ENCODE measurements at places on chromosomes 2 and 18.

- no peak for DNase-seq
Measured at GRCh38 chr2:10650761-10651160, 39.0 kb downstream of the NOL10 start.

- DNase-seq = no peak
Measured at GRCh38 chr2:70643715-70644114, 90.1 kb upstream of the TGFA start.

GRCh38 chr18:26621161-26622026 lies 73.0 kb upstream of the KCTD1 start:
- no peak for DNase-seq

- no peak for DNase-seq
Measured at GRCh38 chr2:37604716-37605115, 66.7 kb downstream of the CDC42EP3 start.

GRCh38 chr2:185187421-185187820 lies 551.2 kb upstream of the FSIP2 start:
- no peak for DNase-seq

DNA sequence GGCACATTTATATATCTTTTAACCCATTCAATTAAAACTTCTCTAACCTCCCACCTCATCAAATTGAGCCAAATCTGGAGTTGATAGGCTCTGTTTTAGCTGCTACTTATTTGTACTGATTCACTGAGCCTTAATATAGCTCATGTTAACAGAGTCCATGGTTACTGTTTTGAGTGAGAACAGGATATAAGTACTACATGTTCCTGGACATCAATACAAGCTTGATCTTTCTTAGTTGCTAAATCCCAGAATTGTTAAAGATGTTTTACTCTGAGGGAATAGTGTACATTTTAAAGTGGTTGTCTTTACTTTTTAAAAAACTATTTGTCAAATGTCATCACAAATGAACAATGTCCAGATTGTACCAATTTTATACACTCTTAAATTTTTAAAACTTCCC lies 157.7 kb downstream of the RPRM start:
- no peak for DNase-seq

DNA sequence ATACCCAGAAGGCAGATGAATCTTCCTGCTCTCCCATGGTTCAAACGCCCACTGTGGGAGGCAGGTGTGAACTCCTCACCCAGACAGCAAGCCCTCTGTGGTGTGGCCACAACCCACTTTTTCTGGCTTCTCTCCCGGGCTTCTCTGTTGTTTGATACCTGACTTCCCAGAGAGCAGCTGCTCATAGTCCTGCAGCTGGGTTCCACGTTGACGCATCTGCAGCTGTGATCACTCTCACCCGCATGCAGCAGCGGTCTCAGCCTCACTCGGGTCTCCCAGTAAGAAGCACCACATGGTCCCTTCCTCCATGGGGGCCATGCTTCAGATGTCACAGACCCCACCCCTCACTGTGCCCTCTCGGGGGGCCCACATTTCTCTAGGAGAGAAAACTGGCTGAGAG lies 3.5 kb downstream of the ASPRV1 start:
- DNase-seq = no peak

GRCh38 chr2:226721541-226721940 lies 78.1 kb downstream of the IRS1 start:
- DNase-seq = peak; percentile 40

DNA sequence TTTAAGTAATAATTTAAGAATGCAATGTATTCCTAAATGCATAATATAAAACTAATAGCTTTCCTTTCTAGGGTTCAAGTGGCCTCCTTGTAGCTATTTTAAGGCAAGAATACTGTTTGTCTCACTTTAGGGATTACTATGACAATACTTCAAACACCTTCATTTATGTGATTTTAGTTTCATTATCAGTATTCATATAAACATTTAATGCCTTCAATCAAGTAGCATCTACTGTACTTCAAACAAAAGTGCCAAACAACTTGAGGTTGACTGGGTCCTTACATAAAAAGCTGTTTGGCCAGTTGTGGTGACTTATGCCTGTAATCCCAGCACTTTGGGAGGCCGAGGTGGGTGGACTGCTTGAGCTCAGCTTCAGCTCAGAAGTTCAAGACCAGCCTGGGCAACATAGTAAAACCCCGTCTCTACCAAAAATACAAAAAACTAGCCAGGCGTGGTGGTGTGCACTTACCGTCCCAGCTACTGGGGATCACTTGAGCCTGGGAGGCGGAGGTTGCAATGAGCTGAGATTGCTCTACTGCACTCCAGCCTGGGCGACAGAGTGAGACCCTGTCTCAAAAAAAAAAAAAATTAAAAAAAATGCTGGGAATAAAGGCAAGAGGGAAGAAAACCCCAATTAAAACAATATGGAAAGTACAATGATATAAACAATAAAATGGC lies 9.3 kb downstream of the MEX3C start:
- DNase-seq = no peak

- DNase-seq = peak; percentile 85
Measured at GRCh38 chr18:72174972-72175649, 369.0 kb downstream of the CBLN2 start.

GRCh38 chr18:9058406-9058805 lies 44.1 kb upstream of the NDUFV2 start:
- DNase-seq = no peak

DNA sequence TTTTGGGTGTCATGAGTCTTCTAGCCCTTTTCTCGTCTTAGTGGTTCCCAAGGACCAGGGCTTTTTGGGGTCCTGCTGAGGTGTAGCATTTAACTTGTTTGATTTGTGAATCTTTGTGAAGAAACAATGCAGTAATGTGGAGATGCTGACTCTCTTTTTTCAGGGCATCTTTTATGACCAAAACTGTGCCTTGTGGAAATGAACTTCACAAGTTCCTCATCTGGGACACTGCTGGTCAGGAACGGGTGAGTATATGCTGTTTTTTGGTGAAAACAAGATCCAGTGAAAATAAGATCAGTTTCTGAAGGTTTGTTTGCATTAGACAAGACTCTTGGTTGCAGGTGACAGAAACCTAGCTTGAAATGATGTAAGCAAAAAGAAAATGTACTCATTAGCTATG lies 83.9 kb downstream of the RAB31 start:
- DNase-seq = no peak

DNA sequence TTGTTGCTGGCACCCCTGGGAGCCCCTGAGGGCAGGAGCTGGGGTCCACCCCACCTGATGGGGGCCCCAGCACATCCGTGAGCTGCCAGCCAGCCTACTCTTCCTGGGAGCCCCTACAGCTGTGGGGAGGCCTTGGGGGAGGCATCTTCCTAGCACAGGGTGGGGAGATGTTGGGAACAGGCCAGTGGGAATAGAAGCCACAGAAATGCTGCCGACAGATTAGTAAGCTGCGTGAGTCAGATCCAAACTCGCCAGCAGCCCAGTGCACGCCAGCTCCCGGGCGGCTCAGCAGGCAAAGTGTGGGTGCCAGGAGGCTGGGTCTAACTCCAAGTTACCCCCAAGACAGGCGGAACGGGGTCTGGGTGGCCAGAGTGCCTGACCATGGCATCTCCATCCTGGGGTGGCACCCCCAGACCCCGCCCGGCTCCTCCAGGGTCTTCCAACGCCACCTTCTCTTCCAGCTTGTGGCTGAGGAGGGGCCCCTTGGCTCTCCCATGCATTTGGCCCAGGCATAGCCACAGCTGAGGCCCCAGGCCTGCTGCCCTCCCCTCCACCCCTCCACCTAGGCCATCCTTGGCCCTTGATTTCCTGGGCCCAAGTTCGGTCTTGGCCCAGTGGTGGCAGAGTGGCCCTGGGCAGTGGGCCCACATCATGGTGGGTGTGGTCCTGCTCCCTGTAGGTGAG lies 15.3 kb downstream of the CROCC2 start:
- DNase-seq = peak; percentile 87

GRCh38 chr18:32095192-32095899 lies 3.7 kb downstream of the RNF138 start:
- DNase-seq = no peak

- no peak for DNase-seq
Measured at GRCh38 chr2:36246320-36246990, 109.1 kb upstream of the CRIM1 start.

- DNase-seq = no peak
Measured at GRCh38 chr2:232485757-232486557, 1.7 kb downstream of the ECEL1 start.

DNA sequence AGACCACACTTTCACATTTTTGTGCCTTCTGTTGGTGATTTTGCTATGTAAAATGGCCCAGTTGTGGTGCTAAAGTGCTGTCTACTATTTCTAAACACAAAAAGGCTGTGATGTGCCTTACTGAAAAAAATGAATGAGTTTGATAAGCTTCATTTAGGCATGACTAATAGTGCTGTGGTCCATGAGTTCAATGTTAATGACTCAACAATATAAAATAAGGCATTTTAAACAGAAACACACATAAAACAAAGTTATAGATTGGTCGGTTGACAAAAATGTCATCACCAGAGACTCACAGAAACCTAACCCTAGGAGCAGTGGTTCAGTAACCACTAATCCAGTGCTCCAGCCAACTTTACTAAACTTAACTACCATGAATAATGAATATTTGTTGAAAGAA lies 160.0 kb downstream of the DNAH6 start:
- peak; percentile 34 for DNase-seq

GRCh38 chr2:147204102-147204501 lies 640.7 kb upstream of the ACVR2A start:
- peak; percentile 36 for DNase-seq

- no peak for DNase-seq
Measured at GRCh38 chr2:143399631-143400069, 270.4 kb downstream of the ARHGAP15 start.

DNA sequence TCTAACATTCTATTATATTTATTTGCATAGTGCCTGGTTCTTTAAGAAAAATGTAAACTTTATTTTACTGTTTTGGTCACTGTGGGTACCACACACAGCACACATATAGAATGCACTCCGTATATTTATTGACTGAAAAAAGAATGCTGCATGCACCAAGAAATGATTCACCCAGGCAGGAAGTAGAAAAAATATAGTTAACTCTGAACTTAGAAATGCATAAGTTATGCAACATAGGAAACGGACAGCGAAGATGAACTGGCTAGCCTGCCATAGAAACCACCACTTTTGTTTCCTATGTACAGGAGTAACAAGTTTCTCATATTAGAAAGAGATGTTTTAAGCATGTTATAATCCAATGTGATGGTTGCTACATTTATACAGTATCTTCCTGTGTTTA lies 635.8 kb downstream of the DSC3 start:
- DNase-seq = no peak

DNA sequence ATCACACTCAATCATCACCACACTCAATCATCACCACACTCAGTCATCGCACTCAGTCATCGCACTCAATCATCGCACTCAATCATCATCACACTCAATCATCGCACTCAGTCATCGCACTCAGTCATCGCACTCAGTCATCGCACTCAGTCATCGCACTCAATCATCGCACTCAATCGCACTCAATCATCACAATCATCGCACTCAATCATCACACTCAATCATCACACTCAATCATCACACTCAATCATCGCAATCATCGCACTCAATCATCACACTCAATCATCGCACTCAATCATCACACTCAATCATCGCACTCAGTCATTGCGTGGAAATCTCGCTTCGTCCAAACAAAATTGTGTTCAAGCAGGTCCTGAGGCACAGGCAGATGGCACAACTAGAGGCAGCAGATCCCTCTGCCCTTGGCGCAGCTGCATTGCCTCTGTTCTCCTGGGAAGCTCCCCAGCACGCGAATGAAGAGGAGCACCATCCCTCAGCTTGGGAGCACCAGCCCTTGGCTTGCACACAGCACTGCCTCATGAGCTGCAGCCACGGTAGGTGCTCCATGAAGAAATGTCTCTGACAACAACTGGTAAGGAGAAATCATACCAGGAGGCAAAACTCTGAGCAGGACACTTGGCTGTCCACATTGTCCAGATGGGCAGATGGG lies 108.1 kb downstream of the EIPR1 start:
- DNase-seq = no peak

DNA sequence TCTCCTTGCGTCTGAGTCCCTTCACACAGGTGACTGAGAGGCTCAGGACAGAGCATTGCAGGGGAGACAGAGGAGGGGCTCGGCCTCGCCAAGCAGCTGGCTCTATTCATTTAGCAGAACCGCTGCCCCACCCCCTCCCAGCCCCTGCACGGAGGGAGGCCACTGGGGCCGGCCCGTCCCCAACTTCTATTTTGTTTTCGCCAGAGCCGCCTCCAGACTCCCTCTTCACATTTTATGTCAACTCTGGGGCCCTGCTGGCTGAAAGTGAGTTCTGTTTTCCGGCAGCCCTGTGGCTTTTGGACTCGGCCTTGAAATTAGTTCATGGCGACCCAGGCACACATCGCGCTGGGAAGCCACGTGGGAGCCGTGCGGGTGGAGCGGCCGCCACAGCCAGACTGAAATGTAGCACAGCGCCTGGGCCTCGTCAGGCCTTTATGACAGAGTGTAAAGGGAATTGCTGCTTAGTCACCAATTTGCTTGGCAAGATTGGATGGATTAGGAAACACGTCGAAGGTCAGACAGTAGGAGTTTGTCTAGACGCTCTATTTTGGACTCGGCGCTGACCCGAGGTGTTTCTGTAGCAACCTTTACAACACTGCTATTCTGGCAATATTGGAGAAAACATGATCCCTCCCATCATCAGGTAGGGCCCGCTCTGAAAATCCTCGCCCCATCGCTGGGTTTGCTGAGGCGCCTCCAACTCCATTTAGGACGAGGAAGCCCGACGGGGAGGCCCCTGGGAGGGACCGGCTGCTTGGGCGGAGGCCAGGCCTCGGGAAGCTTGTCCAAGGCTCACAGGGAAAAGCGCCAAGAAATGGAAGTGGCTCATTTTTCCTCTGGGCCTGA lies 90.7 kb upstream of the CTDP1 start:
- DNase-seq = peak; percentile 80

DNA sequence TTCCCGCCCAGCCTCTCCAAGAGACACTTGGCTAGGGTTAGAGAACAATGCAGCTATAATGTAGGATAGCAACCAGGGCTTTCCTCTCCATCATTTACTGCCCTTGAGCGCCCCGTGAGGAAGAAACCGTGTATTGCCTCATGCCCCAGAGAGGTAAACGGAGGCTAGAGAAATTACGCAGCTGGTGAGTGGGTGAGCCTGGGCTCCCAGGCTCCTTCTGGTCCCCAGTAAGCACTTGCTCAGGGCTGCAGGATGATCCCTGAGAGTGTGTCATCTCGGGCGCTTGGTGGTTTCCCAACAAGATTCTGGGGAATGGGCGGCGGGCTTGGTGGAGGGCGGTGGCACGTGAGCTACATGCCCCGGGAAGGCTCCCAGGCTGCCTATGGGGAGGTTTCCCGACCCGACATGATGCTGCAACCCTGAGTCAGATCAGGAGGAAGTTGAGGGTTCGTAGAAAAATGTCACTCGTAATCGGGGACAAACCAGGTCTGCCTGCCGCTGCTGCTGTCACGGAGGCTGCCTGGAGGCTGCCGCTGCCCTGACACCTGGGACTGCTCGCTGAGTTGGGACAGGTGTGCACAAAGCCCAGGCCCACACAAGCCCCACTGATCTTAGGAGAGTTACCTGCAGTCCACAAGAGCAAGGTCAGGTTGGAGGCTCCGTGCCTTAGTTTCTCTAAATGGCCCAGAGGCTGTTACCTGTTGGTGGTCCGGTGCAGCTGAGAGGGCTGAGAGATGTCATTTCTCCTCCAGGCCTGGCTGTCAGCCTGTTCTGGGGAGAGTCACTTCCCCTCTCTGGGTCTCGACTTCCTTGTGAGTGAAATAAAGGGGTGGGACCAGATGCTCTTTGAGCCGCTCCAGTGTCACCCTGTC lies at the start of gene GPR55:
Gene GPR55, minus strand, starts transcription at position 773 of the 872 bp plus-strand sequence. CDS start 14,280 bp downstream, outside the sequence.
- DNase-seq = no peak

Data from fibroblast of skin of left biceps (primary cell).